ENCODE measurements at places on chromosomes 16 and 17. TPM values are rescaled to one million over a fixed set of nuclear protein-coding genes. Genes with fewer than 3 reads are reported as not detected.

- no peaks in the 10 kb centered on the region for H3K4me1 ChIP-seq
- no peaks in the 10 kb centered on the region for H3K36me3 ChIP-seq
- no peak overlapping the region for H3K4me3 ChIP-seq
- no peaks in the 10 kb centered on the region for H3K27me3 ChIP-seq
Measured at GRCh38 chr17:53934931-53935330, 112.2 kb downstream of the KIF2B start.

GRCh38 chr17:45753645-45754225 is 30.4 kb upstream of the CRHR1 start:
- H3K4me3 ChIP-seq = no peak overlapping the region
- no peak overlapping the region for H3K27ac ChIP-seq
- DNase-seq = no peak
- no peaks in the 10 kb centered on the region for H3K36me3 ChIP-seq

GRCh38 chr16:53904533-53904932 is 200.6 kb downstream of the FTO start:
- no peaks in the 10 kb centered on the region for H3K27me3 ChIP-seq
- no peak for DNase-seq
- no peak overlapping the region for H3K27ac ChIP-seq
- H3K36me3 ChIP-seq = no peaks in the 10 kb centered on the region

- H3K36me3 ChIP-seq = no peaks in the 10 kb centered on the region
- H3K27me3 ChIP-seq = no peaks in the 10 kb centered on the region
- H3K4me3 ChIP-seq = no peak overlapping the region
- no peak for DNase-seq
- H3K4me1 ChIP-seq = no peaks in the 10 kb centered on the region
- H3K27ac ChIP-seq = no peak overlapping the region
Measured at GRCh38 chr16:68676113-68676860, 31.2 kb downstream of the CDH3 start.

Gene PRSS27
- total RNA-seq = 0.11 TPM

Gene TEX19
- not detected for total RNA-seq

Gene CLEC10A
- total RNA-seq = 2.9 TPM
